ENCODE measurements at places on chromosomes 6 and 20.

DNA sequence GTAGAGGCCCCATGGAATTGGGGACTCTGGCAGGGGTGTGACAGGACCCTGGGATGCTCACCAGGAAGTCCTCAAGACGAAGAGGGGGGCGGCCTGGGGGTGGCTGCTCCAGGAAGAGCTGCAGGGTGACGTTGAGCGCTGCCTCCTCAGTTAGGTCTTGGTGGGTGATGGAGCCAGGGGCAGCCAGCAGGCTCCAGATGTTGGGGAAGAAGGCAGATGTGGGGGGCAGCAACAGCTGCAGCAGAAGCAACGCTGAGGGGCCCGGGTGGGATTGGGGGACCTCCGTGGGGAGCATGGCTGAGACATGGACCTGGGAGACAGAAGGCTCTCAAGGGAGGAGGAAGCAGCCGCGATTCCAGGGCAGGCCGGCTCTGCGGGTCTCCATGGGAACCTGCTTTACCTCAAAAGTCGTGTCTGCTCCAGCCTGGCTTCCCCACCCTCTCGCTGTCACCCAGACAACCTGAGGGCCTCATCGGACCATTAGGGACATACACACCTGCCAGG, 591 bp downstream of the VWA7 start:
- ATAC-seq = no peak

GRCh38 chr6:12047304-12047703, 35.2 kb downstream of the HIVEP1 start:
- no peak for ATAC-seq

DNA sequence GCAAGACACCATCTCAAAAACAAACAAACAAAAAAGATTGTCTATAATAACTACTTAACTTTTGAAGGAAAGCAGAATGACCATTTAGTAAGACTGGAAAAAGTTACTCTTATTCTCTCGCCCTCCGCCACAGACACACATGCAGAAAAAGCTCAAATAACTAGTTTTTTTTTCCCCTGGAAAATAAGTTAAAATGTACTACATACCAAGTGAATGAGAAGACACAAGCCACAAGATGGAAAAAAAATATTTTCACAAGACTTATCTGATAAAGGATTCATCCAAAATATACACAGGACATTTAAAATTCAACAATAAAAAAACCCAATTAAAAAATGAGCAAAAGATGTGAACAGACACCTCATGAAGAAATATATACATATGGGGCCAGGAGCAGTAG, 31.9 kb downstream of the NUDT3 start:
- no peak for ATAC-seq

DNA sequence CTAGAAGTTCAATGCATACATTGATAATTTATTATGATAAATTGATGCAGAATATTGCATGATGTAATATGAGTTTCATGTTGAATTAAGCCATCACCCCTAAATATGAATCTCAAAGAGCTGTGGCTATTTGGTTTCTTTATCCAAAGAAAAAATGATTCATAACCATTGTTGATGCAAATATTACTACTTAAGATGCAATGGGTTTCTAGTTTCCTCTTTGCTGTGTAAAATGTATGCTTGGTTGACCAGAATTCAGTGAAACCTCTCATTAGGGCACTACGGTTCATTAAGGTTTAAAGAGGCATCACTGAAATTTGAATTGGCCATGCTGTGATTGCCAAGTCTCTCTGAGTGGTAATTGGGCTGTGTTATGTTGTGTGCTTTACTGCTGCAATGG, 492.5 kb upstream of the FLRT3 start:
- ATAC-seq = no peak

- ATAC-seq = no peak
Observed at GRCh38 chr6:127832381-127832780, 68.5 kb downstream of the THEMIS start.

Data from activated CD4-positive, CD25-positive, alpha-beta regulatory T cell treated with anti-CD3 and anti-CD28 coated beads, Interleukin-2, amount 50 U/mL, for 24 hours (primary cell).